ENCODE measurements at places on chromosomes 5 and 9.
A peak's percentile ranks its signal among the peaks of the same experiment; 100 is the strongest.

GRCh38 chr9:68508547-68508946, 32.1 kb downstream of the TMEM252 start:
- DNase-seq: no peak

DNA sequence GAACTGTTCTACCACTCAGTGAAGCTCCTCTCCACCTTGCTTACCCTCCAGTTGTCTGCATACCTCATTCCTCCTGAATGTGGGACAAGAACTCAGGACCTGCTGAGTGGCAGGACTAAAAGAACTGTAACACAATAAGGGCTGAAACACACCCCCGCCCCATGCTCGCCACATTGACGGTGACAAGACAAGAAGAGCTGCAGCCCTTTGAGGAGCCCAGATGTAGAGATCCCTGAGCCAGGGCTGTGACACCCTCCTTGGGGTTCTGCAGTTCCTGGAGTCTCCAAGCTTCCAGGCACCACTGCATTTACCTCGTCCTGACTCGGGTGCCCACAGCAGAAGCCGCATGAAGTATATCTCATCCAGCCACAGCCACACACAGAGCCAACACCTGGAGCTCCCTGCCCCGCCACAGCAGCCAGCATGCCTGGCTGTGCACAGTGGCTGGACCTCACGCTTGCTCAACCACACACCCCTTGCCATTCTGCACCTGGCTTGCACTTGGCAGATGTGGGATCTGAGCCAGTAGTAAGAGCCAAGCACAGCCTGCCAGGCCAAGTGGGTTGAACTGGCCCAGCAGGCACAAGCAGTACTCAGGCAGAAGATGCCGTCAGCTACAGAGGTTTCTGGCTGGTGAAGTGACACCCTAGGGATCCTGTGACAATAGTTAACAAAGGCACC, 166.1 kb downstream of the RNF180 start:
- DNase-seq: no peak

- no peak for DNase-seq
Measured at GRCh38 chr5:61767231-61768080, 435.4 kb downstream of the ZSWIM6 start.

DNA sequence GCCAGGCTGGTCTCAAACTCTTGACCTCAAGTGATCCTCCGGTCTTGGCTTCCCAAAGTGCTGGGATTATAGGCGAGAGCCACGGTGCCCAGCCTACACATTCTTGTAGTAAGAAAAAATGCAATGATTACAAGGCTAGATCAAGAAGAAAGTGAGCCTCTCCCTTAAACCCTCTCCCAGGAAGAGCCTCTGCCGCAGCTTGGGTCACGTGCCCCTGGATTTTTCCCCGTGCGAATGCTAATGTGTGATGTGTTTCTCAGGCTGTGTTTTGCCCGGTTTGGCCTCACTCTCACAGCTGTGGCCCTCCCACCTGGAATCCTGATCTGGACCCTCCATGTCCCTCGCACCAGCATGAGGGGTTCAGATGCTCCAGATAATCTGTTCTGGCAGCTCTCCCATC, 6.9 kb downstream of the PLPP7 start:
- DNase-seq: no peak

- DNase-seq: peak; percentile 15
Measured at GRCh38 chr5:81751836-81752643, 1.1 kb upstream of the SSBP2 start.

- no peak for DNase-seq
Measured at GRCh38 chr9:123031963-123032362, 1.5 kb upstream of the GPR21 start.

DNA sequence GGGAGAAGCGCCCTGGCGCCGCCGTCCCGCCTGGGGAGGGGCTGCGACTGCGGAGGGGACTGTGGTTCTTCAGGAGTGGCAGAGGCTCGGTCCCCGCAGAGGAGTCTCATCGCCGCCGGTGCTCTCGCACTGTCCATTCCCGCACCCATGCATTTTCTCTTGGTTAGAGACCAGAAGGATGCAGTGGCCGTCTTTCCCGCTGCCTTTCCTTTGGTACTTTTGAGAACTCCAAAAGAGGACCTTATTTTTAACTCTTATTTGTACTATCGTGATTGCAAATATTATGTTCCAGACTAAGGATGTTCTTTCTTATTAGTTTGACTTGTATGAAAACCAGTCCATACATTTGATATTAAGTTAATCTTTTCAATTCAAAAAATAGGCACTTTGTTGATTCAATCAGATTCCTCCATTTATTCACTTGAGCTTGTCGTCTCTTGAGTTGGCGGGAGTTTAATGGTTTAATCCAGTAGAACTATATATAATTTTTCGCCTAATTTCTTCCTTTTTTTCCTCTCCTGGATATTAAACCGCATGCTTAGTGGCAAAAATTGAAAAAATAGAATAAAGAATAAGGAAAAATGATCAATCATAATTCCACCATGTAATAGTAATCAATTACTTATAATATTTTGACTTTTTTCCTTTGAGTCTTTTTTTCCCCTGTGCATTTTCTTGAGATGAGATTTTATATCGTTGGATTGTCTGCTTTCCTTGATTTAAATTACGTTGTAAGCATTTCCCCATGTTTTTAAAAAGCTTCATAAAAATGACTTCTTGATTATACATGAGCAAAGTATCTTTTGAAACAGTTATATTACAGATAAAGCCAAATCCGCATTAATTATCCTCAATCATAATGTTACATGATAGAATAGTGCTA, 861 bp downstream of the ZFYVE16 start:
- DNase-seq: peak; percentile 73

GRCh38 chr5:177429248-177430040, 3.0 kb downstream of the GRK6 start:
- no peak for DNase-seq

DNA sequence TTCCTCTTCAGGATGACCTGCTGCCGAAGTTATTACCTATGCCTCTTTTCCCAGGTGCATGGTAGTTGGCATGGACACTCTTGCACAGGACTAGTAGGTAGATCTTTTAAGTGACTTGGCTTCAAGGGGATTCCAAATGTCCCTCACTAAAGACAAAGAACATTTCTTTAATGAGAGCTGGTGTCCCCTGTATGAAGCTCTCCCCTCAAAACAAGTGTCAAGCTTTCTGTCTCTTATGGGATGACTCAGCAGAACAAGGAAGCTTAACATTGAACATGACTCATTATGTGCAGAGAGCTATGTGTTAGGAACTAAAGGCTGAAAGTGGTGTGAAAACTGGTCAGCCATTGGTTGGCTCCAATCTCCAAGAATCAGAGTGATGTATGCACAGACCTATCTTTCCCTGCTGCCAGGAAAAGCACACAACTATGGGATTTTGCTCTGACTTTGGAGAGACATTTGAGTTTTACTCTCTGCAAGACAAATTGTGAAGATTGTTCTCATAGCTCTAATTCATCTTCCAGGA, 120.5 kb downstream of the PRDM6 start:
- DNase-seq: peak; percentile 59

DNA sequence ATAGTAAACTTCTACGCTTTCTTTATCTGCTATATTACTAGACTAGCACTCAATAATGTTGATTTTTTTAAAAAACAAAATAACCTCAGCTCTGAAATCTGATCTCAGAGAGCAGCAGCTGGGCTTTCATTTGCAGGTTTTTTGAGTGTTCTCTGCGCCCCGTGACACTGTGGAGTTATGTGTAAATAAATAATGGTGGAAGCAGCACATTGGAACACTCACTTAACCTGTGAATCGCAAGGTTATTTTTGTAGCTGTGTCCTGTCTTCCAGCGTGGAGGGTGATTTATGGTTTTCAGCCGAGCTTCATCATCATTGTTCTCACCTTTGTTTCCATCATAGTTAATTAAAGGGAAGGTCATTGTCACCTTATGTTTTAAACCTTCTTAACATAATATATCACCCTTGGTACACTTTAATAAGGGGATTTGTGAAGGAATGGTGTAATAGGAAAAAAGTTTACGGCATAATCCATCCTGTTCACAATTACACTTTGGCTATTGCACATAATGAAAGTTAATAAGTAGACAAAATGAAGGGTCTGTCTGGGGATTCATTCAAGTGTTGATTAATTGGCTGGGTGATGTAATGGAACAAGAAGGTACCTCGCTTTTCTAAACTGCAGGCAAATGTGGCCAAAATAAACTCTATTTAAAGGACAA, 493.3 kb upstream of the ADAMTS16 start:
- DNase-seq: no peak

- no peak for DNase-seq
Measured at GRCh38 chr5:146788898-146789297, 89.7 kb downstream of the PPP2R2B start.

DNA sequence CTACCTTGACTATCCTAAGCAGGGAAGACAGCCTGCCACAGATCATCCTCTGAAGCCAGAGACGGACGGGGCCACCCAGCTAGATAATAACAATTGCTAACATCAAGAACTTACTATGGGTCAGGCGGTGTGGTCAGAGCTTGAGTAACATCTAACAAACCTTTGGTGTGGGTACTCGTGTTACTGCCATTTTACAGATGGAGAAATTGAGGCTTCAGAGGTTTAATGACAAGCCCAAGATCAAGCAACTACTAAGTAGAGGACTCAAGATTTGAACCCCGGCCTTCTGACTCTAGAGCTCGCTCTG, 16.7 kb upstream of the ARSI start:
- DNase-seq: no peak

DNA sequence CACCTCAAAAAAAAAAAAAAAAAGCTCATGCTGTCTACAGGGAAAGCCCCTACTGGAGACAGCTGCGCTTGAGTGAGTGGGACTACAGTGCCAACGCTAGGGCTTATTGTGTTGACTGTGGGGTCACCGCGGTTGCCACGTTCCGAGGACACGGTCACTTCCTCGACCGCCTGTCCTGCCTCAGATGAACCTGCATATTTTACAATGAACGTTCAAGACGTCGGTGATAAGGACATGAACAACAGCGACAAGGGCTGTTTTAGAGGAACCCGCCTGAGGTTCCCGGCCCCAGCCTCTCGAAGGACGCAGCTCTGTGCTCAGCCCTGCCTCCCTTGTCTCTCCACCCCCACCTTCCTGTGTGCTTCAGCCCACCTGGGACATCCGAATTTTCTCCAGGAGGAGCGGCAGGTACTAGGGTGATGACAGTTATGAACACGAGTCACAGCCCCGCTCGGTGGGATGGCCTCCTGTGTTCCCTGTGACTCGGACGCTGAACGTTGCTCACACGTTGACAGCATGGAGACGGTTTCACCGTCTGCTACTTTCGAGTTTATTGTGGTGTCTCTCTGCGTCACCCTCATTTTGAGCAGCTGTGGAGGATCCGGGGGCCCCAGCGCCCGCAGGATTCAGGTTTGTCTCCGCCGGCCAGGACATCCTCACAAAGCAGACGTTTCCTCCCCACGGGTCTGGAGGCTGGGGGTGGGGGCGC, 11.3 kb upstream of the DIPK1B start:
- DNase-seq: no peak

GRCh38 chr9:88969646-88970373, 21.5 kb upstream of the S1PR3 start:
- DNase-seq: no peak

- peak; percentile 88 for DNase-seq
Measured at GRCh38 chr9:23044549-23044948, 597.9 kb downstream of the DMRTA1 start.

- no peak for DNase-seq
Measured at GRCh38 chr9:126506361-126507317, 107.1 kb upstream of the LMX1B start.

DNA sequence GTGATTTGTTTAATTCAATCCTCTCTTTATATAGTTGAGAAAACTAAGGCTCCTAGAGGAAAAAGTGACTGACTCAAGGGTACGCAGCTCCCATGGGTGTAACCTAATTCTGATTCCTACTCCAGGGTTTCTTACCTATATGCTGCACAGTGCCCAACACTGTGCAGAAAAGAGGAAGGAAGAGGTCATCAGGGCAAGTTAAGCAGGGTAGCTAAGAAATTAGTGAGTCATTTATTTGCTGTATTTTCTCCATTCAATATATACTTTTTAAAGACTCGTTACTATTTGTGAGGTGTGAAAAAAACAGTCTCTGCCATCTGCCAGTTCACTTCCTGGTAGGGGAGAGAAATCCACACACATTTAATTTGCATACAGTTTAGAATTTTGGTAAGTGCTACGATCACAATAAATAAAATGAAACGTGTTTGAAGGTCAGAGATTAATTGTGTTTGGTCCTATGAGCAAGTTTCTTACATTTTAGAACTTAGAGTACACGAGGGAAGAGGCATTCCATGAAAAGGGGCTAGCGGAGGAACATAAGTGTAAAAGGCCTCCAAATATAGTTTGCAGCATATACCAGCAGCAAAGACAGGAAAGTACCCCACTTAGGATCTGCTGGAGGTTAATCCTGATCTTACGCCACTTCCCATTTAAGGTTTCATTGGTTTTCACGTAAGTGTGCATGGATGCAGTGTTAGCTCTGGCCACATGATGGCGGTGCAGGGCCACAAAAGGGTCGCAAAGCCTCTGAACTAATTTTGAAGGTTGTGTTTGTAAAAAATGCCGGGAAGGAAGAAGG, 59.9 kb upstream of the TLR4 start:
- DNase-seq: peak; percentile 86

- DNase-seq: no peak
Measured at GRCh38 chr9:72980600-72981265, 27.9 kb upstream of the ALDH1A1 start.

- DNase-seq: no peak
Measured at GRCh38 chr5:73157414-73158303, 15.3 kb upstream of the TMEM174 start.

- no peak for DNase-seq
Measured at GRCh38 chr9:131167936-131168335, 42.5 kb downstream of the NUP214 start.

DNA sequence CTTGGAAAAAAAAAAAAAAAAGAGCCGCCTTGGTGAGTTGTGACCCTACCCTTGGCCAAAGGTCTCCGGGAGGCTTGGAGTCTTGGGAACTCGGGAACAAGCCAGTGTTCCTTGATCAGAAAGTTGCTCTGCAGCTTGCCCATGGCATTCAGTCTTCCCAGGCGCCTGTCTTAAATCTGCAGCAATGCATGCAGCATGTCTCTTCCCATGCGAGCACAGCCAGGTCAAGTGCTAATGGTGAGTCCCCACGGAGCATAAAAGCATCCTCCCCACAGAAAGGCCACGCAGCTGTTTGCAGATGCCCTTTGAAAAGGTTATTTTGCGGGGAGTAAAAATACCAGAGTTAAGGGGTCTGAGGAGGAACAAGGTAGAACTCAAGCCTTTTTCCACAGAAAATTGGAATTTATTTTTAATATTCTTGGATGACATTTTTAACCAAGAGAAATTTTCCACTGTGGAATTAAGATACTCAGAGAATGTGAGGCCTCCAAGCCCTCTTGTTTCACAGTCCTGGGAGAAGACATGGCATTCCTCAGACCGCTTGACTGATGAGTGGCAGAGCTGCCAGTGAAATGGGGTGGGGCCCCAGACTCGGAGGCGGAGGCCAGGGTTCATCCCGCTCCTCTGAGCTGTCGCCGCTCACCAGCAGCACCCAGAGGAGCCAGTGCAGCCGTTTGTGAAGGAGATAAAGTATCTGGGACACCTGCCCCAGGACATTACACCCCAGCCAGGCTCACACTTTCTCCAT, 81.6 kb downstream of the CYFIP2 start:
- DNase-seq: no peak

- no peak for DNase-seq
Measured at GRCh38 chr5:174423558-174423957, 300.8 kb upstream of the MSX2 start.

- DNase-seq: no peak
Measured at GRCh38 chr5:154459015-154459414, 13.2 kb downstream of the SAP30L start.
